ENCODE measurements at places on chromosomes 6 and 20. TPM values are rescaled to one million over a fixed set of nuclear protein-coding genes. Genes with fewer than 3 reads are reported as not detected.

The SPEF1 gene
- total RNA-seq, result 2.0 TPM

The LGSN gene
- total RNA-seq, result 3.8 TPM

The GABBR1 gene
- total RNA-seq, result 3.6 TPM

The EMILIN3 gene
- total RNA-seq, result 0.40 TPM

The FLRT3 gene
- total RNA-seq, result 1.8 TPM

The ATAT1 gene
- total RNA-seq, result 6.0 TPM

Measured in A549 treated with RU486 at 1 μM for 4 hours (cell line).